ENCODE measurements at places on chromosomes 11 and 22.
A peak's percentile ranks its signal among the peaks of the same experiment; 100 is the strongest.

DNA sequence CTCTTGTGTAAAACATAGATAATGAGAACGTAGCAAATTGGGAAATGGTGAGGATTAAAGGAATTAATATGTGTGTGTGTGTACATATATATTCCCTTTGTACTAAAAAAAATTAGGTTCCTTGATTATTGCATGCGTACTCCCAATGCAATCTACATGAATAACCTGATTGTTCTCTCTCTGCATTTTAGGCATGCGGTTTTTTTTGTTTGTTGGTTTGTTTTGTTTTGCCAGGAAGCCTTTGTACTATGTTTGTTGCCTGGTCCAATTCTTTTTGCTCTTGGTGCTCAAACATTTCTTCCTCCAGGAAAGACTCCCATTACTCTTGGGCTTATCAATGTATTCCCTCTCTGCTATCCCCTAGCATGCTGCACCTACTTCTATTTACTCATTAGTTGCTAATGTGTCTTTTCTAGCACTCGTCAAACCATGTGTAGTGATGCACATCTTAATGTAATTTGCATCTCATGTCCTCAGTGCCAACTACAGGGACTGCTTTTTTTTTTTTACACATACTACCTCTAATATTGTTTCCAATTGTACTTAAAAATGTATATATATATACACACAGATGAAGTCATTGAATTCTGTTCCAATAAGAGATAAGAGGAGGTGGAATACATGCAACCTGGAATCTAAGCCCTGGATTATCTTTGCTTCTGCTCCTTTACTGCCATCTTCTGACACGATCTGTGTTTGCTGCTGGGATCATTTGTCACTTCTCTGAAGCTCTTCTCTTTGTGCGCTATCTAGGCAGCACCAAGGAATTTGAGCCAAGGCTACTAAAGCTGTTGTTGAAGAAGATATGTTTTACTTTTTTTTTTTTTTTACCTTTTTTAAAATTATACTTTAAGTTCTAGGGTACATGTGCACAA, 197.2 kb upstream of the ANO3 start:
- no peak for DNase-seq

DNA sequence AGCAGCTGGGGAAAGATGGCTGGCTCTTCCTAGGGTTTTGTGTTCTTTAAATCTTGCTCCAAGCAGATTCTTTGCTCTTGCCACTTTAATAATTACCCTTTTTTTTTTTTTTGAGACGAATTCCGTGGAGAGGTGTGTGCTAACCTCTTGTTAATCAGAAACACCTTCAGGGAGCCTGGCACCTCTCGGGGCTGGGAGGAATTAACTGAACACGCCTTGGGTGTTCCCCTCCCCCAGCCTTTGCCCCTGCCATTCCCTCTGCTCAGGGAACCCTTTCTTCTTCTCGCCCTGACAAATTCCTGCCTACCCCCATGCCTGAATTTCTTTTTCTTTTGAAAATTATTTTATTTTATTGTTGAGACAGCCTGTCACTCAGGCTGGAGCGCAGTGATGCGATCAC, 17.5 kb downstream of the TMPRSS6 start:
- DNase-seq = no peak

- no peak for DNase-seq
Observed at GRCh38 chr11:34423300-34423699, 15.4 kb upstream of the CAT start.

GRCh38 chr11:32087597-32087996, 3.3 kb upstream of the RCN1 start:
- no peak for DNase-seq

DNA sequence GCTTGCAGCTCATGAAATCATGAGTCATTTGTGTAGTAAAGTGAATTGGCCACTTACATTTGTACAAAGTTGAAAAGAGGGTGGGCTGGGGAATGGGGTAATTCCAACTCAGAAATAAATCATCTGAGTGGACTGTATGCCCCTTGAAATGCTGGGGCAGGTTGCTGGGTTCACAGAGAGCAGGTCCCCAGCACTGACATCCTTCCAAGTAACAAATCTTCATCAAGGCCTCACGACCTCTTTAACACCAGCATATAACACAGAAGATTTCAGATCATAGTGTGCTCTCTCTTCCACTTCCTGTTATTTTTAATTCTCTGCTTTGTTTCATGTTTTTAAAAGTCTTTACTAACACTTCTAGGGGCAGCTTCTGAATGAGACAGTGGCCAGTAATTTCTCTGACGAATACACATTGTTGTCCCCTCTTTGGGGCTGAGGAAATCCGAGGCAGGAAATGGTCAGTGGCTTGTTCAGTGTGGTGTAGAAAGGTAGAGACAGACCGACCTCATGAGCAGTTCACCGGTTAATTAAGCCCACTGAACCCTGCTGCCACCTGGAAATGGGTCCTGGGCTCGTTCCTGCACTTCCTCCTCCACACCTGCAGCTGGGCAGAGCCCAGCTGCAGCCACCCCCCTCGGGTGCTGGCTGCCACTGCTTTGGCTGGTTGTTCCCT, 127.7 kb downstream of the MAML2 start:
- DNase-seq = no peak

DNA sequence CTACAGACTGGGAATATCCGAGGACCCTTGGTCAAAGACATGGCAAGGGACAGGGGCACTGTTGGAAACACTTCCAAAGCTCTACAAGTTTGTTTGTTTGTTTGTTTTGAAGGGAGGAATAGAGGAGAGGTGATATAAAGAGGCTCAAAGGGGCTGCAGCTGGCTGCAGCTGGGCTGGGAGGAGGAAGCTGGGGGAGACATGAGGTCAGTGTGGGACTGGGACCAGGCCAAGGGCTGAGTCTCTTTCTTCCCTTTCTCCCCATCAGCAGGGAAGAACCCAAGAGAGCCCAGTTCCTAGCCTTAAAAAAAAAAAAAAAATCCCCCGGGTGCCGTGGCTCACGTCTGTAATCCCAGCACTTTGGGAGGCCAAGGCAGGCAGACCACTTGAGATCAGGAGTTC, 5.0 kb downstream of the RHOG start:
- DNase-seq = no peak

GRCh38 chr22:41758231-41758630, 42.2 kb upstream of the CCDC134 start:
- no peak for DNase-seq

- DNase-seq = no peak
Observed at GRCh38 chr11:111510311-111510710, 1.9 kb downstream of the BTG4 start.

GRCh38 chr11:121829159-121829643, 286.8 kb downstream of the BLID start:
- no peak for DNase-seq

DNA sequence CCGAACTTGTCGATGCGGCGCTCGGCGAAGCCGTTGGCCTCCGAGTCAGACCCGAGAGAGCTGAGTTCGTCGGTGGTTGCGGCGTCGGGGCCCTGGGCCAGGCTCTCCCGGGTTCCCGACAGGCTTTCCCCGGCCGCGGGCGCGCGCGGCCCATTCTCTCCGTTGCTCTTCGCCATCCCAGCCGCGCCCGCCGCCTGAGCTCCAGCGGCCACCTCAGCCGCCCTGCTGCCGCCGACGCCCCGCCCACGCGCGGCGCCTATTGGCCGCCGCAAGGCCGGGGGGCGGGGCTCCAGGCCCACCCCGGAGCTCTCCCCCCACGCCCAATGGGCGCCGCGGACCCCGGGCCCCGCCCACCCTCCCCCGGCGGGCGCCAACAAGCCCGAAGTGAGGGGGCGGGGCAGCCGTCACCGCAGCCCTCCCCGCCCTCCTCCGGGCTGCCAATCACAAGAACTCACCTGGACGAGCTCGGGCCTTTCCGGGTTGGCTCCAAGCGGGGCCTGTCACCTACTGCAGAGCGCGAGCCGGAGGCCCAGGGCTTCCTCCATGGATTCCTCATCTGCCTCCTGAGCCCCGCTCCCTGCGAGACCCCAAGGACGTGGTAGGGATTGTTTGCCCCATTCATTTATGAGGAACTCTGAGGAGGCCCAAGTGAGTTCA, at the start of gene TBC1D10A:
TBC1D10A (minus strand) TSS at position 236 of the 657 bp plus-strand sequence; CDS start at position 176, 60 bp downstream.
- DNase-seq = peak; percentile 87

GRCh38 chr11:22317656-22318055, 20.5 kb upstream of the SLC17A6 start:
- DNase-seq = no peak

- DNase-seq = no peak
Observed at GRCh38 chr11:35892166-35892565, 51.7 kb upstream of the LDLRAD3 start.

- DNase-seq = no peak
Observed at GRCh38 chr11:103315248-103315647, 206.0 kb downstream of the DYNC2H1 start.

DNA sequence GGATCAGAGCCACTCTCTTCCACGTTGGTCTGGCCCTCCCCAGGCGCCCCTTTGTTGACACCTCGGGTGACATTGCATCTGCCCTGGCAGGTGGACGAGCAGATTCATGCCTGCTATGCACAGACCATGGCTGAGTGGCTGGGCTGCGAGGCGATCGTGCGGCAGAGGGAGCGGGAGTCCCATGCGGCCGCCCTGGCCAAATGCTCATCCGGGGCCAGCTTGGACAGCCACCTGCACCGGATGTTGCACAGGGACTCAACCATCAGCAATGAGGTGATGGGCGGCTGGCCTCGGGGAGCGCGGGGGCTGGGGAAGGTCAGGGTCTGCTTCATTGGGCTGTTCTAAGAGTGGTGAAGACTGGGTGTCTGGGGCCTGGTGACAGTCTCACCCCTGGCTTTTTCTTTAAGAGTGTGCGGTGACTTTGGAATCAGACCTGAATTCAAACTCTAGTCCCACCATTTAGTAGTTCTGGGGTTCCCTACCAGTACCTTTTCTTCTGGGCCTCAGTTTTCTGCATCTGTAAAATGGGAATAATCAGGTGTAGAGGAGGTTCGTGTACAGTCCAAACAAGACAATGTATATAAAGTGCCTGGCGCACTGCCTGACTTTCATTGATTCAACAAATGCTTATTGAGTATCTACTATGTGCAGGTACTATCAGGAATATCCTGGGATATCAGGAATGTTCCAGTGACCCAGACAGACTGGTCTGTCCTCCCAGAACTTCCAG, 53.0 kb downstream of the LHFPL7 start:
- DNase-seq = no peak

- no peak for DNase-seq
Observed at GRCh38 chr11:44472916-44473315, 92.5 kb upstream of the CD82 start.

DNA sequence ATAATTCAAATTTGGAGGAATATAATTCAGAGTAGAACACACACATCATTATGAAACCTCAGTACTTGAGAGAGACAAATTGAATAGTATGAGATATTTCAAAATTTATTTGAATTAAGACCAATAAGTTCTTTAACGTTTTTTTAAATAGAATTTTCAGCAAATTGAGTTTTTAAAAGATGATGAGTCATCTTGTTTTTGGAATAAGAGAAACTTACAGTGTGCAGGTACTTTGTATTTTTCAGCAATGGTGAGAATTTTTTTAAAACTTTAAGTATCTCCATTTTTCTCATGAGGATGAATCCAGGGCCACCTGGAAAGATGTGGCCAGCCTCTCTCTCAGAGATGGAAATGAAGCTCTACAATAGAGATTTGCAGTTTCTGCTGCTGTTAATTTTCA, 1015.0 kb upstream of the TENM4 start:
- DNase-seq = no peak

GRCh38 chr11:8250434-8250833, 13.2 kb downstream of the LMO1 start:
- no peak for DNase-seq

DNA sequence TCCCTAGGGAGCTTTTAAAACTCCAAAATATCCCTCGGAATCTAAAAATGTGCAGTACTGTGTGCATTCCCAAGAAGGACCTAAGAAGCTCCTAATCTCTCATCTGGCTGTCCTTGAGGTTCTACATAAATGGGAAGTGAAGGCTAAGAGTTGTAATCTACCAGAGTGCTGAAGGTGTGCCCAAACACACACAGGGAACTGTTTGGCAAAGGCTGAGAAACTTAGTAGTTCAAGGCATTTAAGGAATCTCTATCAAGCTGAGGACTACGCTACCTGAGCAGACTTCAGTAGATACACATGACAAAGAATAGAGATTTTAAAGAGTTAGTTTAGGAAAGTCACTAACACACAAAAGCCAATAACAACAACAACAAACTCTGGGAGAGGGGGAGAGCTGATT, 71.1 kb downstream of the TTC28 start:
- DNase-seq = no peak

GRCh38 chr22:30044369-30044768, 35.9 kb upstream of the HORMAD2 start:
- no peak for DNase-seq

DNA sequence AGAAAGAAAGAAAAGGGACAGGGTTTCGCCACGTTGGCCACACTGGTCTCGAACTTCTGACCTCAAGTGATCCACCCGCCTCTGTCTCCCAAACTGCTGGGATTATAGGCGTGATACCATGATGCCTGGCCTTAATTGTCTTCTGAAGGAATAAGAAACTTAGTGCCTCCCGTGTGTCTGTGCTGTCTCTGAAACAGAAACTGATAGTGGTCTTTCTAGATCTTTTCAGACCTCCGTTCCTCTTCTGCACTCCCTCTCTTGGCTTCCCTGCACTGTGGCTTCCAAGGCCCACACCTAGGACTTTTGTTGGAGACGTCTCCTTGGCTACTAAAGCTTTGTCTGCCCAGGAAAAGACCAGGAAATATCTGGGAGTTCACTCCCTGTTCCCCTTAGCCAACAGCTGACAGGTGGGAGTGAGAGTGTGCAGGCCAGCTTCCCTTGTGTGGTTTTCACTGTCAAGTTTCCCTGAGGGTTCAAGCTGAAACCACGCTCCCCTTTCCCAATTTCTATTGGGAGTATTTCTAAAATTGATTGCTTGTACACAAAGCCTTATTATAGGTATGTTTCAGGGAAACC, 10.1 kb upstream of the HTR3B start:
- no peak for DNase-seq

DNA sequence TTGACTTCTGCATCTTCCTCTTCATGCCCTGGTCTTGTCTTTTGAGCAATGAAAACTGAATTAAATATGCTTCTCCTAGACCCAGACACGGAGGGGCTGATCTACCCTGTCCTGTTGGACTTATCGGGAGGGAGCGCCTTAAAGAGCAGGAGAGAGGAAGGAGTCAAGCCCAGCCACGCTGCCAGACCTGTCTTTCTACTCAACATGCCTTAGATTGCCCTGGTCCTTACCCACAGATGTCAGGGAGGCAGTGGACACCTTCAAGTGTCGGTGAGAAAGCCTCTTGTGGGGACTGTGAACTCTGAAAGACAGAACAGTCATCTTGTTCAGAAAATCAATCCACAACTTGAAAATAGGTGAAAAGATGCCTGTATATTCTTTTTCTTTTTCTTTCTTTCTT, 61.8 kb downstream of the IRAG1 start:
- DNase-seq = no peak

DNA sequence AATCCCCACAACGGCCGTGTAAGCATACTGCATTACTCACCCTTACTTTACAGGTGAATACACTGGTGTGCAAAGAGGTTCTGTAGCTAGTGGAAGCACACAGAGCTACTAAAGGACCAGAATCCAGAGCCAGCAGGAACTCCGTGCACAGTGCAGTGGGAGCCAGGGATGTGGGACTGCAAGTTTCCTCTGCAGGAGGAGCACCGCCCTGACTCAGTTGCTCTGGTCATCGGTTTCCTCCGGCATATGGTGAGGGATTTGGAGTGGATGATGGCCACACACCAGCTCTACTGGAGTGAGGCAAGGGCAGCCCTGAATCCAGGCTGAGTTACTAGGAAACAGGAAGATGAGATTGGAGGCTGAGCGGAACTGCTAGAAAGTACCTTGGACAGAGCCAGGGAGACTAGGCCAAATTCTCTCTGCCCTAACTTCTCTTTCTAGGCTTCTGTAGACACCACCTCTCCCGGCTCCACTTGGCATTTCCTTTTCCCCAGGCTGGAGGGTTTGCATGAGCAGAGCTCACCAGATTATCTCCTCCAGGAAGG, 18.2 kb upstream of the C22orf42 start:
- DNase-seq = no peak

- DNase-seq = no peak
Observed at GRCh38 chr11:33891714-33892327, at the start of gene LMO2. LMO2 (minus strand) TSS chr11:33892076; CDS start chr11:33869716, 22,360 bp downstream.

Data from stimulated activated CD4-positive, alpha-beta T cell treated with anti-CD3 and anti-CD28 coated beads, TNF-alpha, amount 100 ng/mL, for 4 hours (primary cell).